NCI-H460 (cell line): ENCODE measurements at places on chromosomes 2 and 18.

DNA sequence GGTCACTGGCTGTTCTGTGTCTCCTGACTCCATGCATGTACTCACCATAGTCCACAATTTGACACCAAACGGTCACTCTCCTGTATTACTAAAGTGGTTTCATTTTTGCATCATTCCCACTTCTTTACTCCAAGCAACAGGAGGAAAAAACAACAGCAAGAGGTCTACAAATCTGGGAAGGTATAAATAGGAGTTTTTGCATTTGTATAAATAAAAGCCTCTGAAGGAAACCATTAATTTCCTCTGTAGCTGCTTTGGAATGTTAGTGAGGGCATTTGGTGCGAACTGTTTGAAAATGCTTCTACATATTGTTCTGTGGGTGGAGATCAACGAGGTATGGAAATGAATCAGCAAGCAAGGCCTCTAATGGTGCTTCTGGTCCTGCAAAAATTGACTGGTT, 148.5 kb upstream of the DLX2 start:
- no peak for DNase-seq

DNA sequence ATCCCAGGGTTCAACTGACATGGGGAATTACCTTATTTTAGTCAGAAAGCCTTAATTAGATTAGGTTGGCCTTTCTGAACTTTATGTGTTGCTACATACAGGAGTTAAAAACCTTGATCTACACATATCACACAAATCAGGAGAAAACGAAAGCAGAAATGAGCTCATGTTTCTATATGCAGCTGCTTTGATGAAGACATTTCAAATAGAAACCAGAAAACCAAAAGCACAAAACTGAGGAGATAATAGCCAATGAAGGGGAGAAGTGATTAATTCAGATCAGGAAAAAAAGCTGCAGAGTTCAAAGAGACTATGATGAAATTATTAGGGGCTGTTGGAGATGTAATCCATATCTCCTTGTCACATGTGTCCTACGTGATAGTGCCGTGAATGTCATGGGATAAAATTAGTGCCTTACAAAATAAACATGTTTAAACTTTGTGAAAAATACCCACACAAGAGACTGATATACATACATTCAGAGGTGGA, 255.0 kb downstream of the CAMKMT start:
- DNase-seq = no peak

- DNase-seq = peak; percentile 51
Measured at GRCh38 chr2:84631047-84631446, 114.7 kb downstream of the DNAH6 start.

GRCh38 chr2:86570059-86570458, 6.8 kb upstream of the CHMP3 start:
- DNase-seq = peak; percentile 3

GRCh38 chr2:71919708-71920107, 228.0 kb downstream of the CYP26B1 start:
- DNase-seq = no peak

DNA sequence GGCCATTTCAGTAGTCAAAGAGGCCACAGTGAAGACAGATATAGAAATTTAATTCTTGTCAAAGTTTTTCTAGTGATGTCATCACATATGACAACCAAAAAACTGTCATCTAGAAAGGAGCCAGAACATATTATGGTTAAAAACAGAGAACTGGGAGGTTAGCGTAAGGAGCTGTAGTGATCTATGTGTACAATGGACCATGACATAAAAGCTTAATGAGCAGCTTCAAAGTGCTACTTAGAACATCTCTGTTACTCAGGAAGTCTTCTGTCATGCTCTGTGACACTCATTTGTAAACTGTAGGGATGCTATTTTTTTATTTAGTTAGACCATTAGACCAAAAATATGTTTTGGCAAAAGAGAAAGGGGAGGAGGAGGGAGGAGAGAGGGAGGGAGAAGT, 57.3 kb downstream of the CMPK2 start:
- no peak for DNase-seq

- no peak for DNase-seq
Measured at GRCh38 chr2:159571540-159572260, 44.6 kb downstream of the BAZ2B start.

DNA sequence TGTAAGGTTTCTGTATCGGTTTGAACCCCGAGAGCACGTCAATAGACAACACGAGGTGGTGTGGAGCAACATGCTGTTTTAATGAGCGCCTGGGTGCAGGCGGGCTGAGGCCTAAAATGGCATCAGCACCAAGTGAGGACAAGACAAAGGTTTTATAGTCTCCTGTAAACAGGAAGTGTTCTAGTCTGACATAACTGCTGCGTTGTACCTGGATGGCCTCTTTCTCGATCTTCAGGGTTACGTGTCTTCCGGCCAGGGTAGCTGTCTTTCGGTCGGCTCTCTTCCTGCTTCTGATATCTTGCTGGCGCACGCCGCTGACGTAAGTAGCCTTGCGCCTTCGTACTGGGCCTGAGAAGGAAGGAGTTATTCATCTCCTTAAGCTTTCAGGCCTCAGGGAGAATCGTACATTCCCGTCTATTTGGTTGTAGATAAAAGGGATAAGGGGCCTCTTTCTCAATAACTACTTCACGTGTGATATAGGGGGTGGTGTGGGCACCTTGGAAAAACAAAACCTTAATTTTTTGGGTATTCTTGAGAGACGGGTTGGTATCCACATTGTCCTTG, 53.5 kb downstream of the KYNU start:
- no peak for DNase-seq
